ENCODE measurements at places on chromosomes 11 and 22. TPM values are rescaled to one million over a fixed set of nuclear protein-coding genes. Genes with fewer than 3 reads are reported as not detected.
A peak's percentile ranks its signal among the peaks of the same experiment; 100 is the strongest.

The LDLRAD3 gene
- 47.5 TPM for total RNA-seq

The HOATZ gene
- not detected for total RNA-seq

The IL10RA gene
- total RNA-seq, result 29.5 TPM

The KCNC1 gene
- not detected for total RNA-seq

The MMP13 gene
- total RNA-seq, result not detected

The IL18 gene
- 20.3 TPM for total RNA-seq

The OR8D1 gene
- total RNA-seq, result not detected

The APOA5 gene
- not detected for total RNA-seq

The INPP5J gene
- total RNA-seq, result 1.9 TPM

The OR52I2 gene
- not detected for total RNA-seq

- DNase-seq, result no peak
These were observed 11.9 kb downstream of the FAM83F start for GRCh38 chr22:40006641-40007040.

DNA sequence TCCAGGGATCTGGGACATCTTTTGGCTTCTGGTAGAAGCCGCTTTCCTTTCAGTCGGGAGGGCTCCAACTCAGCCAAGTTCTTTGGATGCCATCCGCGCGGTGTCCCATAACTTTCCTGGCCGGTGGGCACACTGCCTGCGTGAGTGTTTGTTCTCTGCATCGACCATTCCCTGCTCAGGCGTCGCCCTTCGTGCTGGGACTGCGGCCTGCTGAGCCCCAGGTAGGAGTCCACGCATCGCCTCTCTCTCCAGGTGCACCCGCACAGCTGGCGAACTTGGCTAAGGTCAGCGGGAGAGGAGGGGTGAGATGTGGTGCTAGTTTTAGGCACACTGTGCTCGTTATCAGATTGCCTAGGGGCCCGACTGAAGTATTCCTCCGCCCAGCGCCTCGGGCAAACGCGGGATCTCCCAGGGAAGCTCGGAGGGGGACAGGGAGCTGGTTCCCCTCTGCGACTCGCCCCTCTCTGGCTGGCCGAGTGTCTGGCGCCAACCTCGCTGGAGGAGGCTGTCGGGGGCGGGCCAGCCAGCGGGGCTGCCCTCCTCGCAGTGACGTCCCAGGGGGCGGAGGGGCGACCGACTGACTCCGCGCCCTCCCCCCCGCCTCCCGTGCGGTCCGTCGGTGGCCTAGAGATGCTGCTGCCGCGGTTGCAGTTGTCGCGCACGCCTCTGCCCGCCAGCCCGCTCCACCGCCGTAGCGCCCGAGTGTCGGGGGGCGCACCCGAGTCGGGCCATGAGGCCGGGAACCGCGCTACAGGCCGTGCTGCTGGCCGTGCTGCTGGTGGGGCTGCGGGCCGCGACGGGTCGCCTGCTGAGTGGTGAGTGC lies at the start of gene LAYN:
Gene LAYN, plus strand, starts transcription at position 607 of the 823 bp plus-strand sequence. Its CDS starts 124 bp downstream, at position 731.
- DNase-seq, result peak; percentile 68

GRCh38 chr22:42655693-42656092 lies 6.5 kb upstream of the CYB5R3 start:
- no peak for DNase-seq

- DNase-seq, result no peak
These were observed 1513.6 kb downstream of the BRD1 start for GRCh38 chr22:48314073-48314472.

DNA sequence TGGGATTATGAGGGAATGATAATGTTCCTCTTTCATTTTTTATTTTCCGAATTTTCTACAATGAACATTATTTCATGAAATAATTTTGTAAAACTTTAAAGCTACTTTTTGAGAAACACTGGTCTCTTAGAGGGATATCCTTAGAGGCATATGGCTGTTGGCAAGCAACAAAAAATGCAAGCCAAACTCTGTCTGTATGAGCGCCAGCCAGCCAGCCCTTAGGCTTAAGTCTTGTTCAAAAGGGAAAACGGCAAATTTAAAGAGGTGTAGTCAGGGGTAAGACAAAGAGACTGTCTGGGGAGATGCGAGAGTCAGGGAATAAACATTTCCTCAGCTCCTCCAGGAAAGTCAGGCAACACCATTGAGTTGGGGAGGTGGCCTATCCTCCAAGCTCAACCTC lies 22.5 kb downstream of the ASCC2 start:
- DNase-seq, result no peak

GRCh38 chr11:19013181-19013857 lies 47.2 kb downstream of the MRGPRX2 start:
- DNase-seq, result no peak

DNA sequence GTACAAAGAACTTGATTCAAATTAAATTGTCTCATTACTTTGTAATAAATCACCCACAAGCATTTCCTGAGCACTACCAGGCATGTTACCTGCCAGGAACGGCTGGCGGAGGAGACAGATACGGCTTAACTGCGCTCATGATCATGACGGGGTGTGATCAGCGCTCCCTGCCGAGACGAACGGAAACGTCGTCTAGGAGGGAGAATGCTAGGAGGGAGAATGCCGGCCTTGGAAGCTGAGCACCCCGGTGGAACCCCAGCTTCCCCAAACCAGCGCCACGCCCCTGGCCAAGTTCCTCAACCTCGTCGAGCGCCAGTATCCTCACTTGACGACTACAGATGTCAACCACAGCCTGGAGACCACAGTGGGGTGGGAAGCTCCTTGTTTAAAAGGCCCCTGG lies 272.8 kb downstream of the CTTN start:
- no peak for DNase-seq

GRCh38 chr11:60910711-60911380 lies 3.1 kb upstream of the TMEM109 start:
- DNase-seq, result no peak

DNA sequence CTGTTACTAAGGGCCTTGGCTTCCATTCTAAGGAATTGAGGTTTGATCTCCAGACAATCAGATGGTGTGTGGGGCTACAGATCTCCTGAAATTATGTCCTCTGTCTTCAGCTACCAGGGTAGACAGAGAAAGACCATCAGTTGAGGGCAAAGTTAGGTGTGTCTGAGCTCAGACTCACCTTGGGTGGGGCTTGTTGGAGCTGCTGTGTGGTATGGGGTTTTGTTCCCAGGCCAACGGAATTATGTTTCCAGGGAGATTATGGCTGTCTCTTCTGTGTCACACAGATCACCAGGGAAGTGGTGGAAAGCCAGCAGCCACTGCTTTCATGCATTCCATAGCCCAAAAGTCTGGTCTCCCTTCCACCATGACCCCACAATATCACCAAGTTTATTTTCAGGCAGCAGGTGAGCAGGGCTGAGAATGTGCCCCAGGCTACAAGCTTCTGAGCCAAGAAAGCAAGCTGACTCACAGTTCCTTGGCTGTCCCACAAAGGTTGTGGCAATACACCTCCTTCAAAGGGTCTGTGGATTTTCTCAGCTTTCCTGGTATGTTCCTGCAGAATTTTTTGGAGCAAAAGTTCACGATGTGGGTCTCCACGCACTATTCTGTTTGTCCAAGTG lies 714.9 kb downstream of the LUZP2 start:
- no peak for DNase-seq

- no peak for DNase-seq
These were observed 36.1 kb upstream of the SCN3B start for GRCh38 chr11:123690485-123690884.

- DNase-seq, result no peak
These were observed 1.3 kb upstream of the LPXN start for GRCh38 chr11:58576887-58577471.

- DNase-seq, result no peak
These were observed 73.4 kb downstream of the MED15 start for GRCh38 chr22:20580611-20581502.

GRCh38 chr11:100681064-100681502 lies 6.0 kb upstream of the ARHGAP42 start:
- DNase-seq, result peak; percentile 85

GRCh38 chr11:83768489-83768888 lies 482.3 kb upstream of the CCDC90B start:
- no peak for DNase-seq

- DNase-seq, result no peak
These were observed 34.3 kb upstream of the CECR2 start for GRCh38 chr22:17334983-17335382.

GRCh38 chr11:45810431-45811108 lies 5.6 kb downstream of the SLC35C1 start:
- DNase-seq, result no peak

- no peak for DNase-seq
These were observed 86.5 kb upstream of the HTATIP2 start for GRCh38 chr11:20277014-20277413.

DNA sequence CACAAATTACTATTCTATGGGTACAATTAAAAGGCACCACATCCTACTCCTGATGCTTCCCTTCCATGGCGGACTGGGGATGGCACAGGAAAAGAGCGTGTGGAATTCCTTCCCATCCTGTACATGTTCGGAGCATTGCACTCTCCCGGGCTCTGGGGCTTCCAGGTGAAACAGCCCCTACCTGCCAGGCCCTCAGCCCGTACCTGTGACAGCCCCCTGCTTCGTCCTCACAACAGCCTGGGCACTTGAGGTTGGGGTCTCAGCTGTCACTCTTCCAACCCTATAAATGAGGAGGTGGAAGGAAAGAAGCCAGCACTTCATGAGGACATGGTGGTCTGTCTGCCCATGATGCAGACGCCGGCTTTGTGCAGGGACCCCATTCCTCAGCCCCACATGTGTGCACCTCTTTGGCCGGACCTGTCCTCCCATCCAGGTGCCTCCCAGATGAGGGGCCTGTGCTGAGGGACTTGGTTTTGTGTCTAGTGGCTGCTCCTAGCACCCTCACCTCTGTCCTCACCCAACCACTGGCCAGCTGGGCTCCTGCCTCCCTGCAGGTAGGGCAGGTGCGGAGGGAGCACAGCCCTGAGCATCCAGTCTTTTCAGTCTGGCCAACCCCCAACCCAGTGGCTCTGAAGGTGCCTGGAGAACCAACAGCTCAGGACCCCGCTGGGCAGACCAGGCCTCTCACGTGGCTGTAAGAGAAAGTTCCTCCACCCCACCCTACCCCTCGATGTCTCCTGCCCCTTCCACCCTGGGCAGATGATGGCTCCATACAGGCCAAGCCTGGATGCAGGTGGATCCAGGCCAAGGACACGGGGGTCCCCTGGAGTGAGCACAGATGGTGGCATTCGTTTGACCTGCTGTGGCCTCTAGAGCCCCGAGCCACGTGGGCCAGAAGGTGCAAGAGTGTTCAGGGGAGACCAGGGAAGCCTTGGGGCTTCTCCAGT lies 23.4 kb upstream of the WNT7B start:
- no peak for DNase-seq

GRCh38 chr11:106642331-106642730 lies 375.9 kb downstream of the GUCY1A2 start:
- DNase-seq, result no peak

DNA sequence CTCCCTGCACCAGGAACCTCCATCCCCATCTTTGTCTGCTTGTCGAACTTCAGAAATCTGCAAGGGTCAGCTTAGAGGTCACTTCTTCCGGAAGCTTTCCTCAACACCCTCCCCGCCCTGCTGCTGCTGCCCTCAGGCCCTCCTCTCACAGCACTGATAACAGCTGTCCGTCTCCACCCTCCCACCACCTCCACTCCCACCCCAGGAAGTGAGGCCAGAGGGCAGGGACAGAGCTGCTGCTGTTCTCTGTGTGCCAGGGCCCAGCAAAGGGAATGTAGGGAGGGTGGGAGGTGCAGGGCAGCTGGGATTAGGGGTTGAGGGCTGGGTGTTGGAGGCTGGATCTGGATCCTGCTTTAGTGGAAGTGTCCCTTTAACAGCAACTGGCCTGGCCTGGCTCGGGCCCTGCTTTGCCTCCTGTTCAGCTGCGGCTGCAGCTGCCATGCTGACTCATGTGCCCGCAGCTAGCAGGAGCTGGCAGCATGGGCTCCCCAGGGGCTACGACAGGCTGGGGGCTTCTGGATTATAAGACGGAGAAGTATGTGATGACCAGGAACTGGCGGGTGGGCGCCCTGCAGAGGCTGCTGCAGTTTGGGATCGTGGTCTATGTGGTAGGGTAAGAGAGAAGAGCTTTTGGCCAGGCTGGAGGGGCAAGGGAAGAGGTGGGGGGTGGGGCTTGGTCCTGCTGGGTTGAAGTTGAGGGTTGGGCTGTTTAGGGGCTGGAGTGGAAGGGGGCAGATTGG lies at the start of gene P2RX6:
Gene P2RX6, plus strand, starts transcription at position 440 of the 740 bp plus-strand sequence. Its CDS starts 10 bp downstream, at position 450.
- DNase-seq, result no peak

DNA sequence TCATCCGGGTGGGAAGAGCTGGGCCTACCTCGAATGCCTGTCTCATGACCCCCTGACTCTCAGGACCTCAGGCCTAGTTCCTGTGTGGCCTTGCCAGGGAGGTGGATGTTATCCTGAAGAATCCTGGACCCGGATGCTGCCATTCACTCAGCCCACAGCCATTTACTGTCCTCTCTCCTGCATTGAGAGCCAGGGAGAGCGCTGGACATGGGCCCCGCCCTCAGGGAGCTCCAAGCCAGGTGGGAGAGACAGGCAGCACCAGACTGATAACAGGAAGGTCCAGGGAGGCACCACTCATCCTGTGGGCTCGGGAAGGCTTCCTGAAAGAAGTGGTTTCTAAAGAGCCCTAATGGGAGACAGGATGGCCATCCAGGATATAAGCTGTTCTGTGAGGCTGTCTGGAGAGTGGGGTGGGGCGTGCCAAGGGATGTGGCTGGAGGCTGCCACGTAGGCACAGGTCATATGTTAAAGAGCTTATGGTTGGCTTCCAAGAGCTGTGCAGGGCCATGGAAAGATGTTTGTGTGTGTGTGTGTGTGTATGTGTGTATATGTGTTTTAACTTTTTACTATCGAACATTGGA lies 8.6 kb downstream of the SERPINH1 start:
- DNase-seq, result no peak

- peak; percentile 40 for DNase-seq
These were observed 8.0 kb downstream of the ARFGAP3 start for GRCh38 chr22:42848941-42849550.

- no peak for DNase-seq
These were observed 4.5 kb downstream of the PATE1 start for GRCh38 chr11:125750629-125751028.

GRCh38 chr11:130310622-130311021 lies 4.1 kb downstream of the ZBTB44 start:
- DNase-seq, result no peak
